ENCODE measurements at places on chromosomes 1 and 21.

DNA sequence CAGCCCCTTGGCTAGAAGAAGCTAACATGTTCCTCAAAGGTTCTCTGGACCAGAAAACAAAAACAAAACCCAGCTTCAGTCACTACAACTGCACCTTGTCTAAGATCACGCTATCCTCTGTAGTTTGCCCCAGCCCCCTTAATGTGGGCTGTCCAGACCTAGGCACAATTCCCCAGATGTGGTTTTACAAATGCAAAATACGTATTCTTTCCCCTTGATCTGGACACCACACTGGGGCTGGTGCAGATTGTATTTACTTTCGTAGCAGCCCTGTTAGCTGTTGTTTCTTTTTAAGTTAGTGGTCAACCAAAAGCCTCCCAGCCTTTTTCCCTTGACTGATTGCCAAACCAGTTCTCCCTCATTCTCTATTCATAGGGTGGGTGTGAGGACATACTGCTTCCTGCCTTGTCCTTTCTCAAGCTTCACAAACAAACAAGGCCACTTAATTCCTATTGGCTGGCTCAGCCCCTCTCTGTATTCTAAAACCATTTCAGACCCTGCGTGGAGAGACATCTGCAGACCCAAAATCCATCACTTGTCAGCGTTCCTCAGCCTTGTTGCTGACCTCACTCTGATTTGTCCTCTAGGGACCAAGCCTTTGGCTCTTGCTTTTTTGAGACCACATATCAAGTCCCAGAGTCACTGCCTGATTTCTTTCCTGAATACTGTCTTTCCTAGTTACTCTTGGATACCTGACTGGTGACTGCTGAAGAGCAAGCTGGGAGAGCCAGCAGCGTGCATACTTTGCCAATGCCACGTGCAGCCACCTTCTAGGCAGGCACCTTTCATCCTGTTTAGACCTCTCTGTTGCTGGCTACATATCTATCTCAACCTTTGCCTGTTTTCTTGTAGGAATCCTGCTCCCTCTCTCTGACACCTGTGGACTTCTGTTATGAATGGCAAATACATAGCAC lies 96.4 kb upstream of the RAB3GAP2 start:
- no peak for DNase-seq

GRCh38 chr1:241336335-241336734 lies 20.7 kb downstream of the RGS7 start:
- DNase-seq: no peak

GRCh38 chr21:35204125-35204524 lies 155.0 kb upstream of the RUNX1 start:
- no peak for DNase-seq

DNA sequence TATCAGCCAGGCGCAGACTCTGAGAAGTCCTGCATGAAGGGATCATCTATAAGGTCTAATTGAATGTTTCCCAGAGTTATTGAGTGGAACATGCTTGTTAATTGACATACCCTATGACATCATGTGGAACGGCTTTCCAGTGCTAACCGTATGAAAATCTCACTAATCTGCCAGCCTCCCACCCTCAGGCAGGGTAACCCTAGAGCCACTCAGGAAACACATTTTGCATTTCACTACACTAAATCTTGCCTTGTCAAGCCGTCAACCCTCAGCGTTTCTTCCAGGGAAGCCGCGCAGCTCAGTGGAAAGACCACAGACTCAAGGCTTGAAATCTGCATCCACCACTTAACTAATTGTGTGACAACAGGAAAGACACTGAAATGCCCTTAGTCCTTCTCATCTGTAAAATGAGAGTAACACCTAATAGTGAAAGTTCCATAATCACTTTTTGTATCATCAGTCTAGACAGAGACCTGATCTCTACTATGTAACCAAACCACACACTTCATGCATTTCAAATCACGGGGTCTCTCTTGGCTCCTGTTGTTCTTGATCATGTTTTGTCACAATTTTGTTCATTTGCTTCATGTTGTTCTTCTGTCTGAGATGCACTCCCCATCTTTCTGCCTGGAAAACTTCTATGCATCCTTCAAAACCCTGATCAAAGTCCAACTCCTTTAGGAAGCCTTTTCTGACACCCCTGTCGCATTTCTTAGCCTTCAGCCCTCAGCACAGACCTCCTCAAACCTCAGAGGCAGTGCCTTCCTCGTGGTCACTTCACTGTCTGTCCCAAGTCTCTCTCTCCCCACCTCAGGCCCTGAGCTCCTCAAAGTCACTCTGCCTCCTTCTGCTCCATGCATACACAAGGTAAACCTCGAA lies 246.5 kb downstream of the TOMM20 start:
- no peak for DNase-seq

DNA sequence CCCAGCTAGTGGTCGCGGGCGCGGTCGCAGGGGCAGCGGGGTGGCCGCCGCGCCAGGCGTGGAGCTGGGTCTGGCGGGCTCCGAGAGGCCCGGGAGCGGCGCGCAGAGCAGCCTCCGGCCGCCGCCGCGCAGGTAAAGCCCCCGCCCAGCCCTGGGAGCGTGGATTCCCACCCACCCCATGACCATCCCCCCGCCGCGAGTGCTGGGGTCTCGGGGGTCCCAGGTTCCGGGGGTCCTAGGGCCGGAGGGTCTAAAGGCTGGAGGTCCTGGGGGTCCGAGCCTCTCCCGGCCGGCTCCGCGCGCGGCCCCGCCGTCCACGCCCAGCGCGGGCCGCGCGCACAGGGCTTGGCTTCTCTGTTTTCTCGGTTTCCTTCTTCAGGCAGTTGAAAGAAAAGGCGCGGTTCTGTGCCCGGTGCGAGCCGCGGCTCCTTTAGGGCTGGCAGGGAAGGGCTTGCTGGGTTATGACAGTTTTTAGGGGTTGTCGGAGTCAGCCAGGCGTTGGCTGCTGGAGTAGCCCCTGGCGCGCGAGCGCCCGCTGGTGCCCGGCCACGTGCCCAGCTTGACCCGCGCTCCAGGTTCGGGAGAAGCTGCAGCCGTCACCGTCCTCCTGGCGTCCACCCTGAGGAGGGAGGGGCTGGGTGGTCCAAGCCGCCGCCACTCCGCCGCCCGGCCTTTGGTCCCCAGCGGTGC lies 359 bp downstream of the LRRC3 start:
- DNase-seq: peak; percentile 25

DNA sequence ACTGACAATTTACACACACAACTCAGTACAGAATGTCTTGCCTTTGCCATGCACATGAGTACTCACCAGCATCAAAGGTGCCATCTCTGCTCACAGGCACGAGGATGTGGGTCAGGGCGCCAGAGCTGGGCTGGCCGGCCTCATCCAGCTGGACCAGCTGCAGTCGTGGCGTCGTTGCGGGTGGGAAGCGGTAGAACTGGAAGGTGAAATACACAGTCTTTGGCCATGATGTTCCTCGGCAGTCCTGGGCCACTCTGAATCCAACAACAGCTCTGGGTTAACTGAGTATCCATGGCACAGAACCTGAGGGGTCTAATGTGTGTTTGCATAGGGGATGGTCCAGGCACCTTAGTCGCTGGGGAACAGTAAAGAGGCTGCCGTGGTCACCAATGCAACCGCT lies 87.7 kb downstream of the NPHP4 start:
- no peak for DNase-seq

- DNase-seq: no peak
These were observed 5.2 kb downstream of the TAL1 start for GRCh38 chr1:47226839-47227215.

GRCh38 chr1:93015590-93015989 lies 54.3 kb upstream of the DIPK1A start:
- no peak for DNase-seq

GRCh38 chr1:169105434-169106094 lies 926 bp upstream of the ATP1B1 start:
- peak; percentile 9 for DNase-seq

Measured in stimulated activated CD4-positive, alpha-beta T cell treated with anti-CD3 and anti-CD28 coated beads, Interleukin-4, amount 100 ng/mL, for 4 hours (primary cell).